ENCODE measurements at places on chromosomes 6 and 20.

GRCh38 chr6:12767016-12767415, 50.4 kb downstream of the PHACTR1 start:
- peak; percentile 2 for DNase-seq

- no peak for DNase-seq
These were observed 72.9 kb downstream of the PSMB1 start for GRCh38 chr6:170480050-170480692.

DNA sequence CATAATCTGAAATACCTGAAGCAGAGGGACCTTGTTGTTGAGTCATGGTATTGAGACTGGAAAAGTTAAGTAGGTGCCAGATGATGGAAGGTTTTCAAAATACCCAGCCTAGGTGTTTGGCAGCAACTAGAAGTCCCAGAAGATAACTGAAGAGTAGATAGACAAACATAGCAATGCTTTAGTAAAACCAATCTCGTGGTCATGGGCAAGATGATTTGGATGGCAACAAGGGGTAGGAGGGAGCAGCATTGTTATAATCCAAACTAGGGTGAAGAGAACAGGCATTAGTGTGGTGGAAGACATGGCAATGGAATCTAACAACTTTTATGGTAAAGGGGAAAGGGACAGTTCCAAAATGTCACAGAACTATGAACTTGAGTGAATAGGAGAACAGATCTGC, 2.3 kb downstream of the FILIP1 start:
- no peak for DNase-seq

GRCh38 chr20:24828992-24829648, 119.9 kb upstream of the CST7 start:
- DNase-seq, result no peak

DNA sequence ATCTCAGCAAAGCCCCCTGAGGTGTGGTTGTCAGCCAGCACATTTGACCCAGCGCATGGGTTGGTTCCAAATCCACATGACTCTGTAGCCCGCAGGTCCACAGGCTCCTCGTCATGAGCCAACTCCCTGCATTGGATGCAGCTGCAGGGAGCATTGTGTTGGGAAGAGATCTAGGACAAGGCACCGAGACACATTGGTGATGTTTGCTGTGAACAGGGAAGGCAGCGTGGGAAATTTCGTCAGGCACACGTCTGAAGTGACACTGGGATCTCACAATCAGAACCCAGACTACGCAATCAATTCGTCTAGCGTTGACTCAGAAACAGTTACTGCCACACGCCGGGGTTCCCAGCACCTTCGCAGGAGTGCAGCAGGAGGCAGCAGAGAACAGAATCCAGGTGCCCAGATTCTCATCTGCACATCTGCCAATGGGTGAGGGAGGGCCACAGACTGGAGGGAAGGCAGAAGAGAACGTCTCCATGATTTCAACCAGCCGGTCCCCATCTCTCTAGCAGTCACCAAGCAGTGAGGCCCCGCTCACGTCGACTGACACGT, 177.0 kb downstream of the TTLL2 start:
- no peak for DNase-seq
